ENCODE measurements at places on chromosomes 12 and 14. TPM values are rescaled to one million over a fixed set of nuclear protein-coding genes. Genes with fewer than 3 reads are reported as not detected.
A peak's percentile ranks its signal among the peaks of the same experiment; 100 is the strongest.

DNA sequence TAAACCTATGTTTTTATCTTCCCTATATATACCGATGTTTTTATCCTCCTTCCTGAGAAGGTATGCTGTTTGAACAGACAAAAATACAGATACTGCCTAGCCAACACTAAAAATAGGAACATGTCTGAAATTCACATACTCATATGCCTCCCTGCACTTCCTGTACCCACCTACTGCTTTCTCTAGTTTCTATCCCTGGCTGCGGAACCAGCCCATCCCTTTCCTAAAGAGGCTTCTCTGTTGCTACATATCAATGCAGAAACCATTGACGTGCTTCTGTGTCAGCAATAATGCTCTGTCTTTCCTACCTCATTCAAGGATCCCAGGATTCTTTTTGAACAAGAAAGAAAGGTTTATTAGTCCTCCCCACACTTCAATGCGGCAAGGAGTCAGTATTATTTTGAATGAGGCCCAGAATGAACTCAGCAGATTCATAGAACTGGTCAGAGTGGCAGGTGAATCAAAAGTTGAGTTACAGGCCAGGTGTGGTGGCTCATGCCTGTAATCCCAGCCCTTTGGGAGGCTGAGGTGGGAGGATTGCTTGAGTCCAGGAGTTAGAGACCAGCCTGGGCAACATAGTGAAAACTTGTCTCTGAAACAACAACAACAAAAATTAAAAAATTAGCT is 67.8 kb upstream of the NAP1L1 start:
- no peak overlapping the region for H3K4me3 ChIP-seq
- H3K27ac ChIP-seq = no peak overlapping the region
- H3K4me1 ChIP-seq = peaks cover 5% of the 10 kb centered on the region
- peak; percentile 7 for DNase-seq
- H3K27me3 ChIP-seq = peaks cover 3% of the 10 kb centered on the region

DNA sequence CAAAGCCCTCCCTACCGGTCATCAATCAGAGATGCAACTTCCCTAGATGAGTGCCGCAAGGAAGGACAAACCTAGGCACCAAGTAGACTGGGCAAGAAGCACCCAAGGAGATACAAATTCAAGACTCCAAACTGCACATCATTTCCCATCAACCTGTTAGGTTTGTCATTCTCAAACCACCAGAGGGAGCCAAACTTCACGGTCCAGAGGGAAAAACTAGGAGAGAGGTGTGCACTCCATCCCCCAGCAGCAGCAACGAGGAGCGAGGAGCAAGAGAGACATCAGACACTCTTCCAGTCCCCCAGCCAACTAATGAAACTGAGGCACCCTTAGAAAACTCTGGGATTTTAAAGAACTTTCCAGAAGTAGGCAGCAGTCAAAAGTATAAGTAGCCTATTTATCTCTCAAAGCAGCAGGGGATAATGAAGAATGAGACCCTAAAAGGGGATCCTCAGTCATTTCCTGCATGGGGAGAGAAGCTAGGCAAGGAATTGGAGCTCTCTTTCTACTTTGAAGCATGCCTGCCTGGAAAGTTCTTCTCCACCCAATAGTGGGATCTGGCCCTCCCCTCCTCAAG is 37.0 kb upstream of the NT5DC3 start:
- DNase-seq = peak; percentile 71
- no peak overlapping the region for H3K27ac ChIP-seq
- H3K36me3 ChIP-seq = no peaks in the 10 kb centered on the region
- H3K4me3 ChIP-seq = no peak overlapping the region
- H3K27me3 ChIP-seq = no peaks in the 10 kb centered on the region

AKAP6 gene
- 1.2 TPM for total RNA-seq

KRT80 gene
- not detected for total RNA-seq

- no peak overlapping the region for H3K27ac ChIP-seq
- peaks cover 6% of the 10 kb centered on the region for H3K27me3 ChIP-seq
- DNase-seq = no peak
- H3K36me3 ChIP-seq = no peaks in the 10 kb centered on the region
- no peaks in the 10 kb centered on the region for H3K4me1 ChIP-seq
- H3K4me3 ChIP-seq = no peak overlapping the region
Measured at GRCh38 chr14:87816416-87816815, 176.6 kb downstream of the GALC start.

GPD1 gene
- 0.20 TPM for total RNA-seq

- peaks cover 16% of the 10 kb centered on the region for H3K36me3 ChIP-seq
- no peak overlapping the region for H3K4me3 ChIP-seq
- no peaks in the 10 kb centered on the region for H3K27me3 ChIP-seq
- no peak overlapping the region for H3K27ac ChIP-seq
- DNase-seq = no peak
Measured at GRCh38 chr14:64117671-64118402, 176.3 kb downstream of the ESR2 start.

- H3K4me3 ChIP-seq = no peak overlapping the region
- H3K27ac ChIP-seq = no peak overlapping the region
- no peaks in the 10 kb centered on the region for H3K27me3 ChIP-seq
- H3K36me3 ChIP-seq = no peaks in the 10 kb centered on the region
- DNase-seq = no peak
Measured at GRCh38 chr14:96088911-96089310, 49.7 kb downstream of the C14orf132 start.

OR6C2 gene
- total RNA-seq = not detected

INSM2 gene
- not detected for total RNA-seq

DNA sequence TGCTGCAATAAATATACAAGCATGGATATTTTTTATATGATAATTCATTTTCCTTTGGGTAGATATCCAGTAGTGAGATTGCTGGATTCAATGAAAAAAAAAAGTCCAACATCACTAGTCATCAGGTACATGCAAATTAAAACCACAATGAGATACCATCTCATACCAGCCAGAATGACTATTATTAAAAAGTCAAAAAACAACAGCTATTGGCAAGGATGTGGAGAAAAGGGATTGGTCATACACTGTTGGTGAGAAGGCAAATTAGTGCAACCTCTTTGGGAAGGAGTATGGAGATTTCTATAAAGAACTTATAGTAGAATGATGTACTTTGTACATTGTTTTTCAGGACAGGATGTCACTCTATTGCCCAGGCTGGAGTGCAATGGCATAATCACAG is 531.2 kb upstream of the MGAT4C start:
- DNase-seq = no peak
- H3K4me3 ChIP-seq = no peak overlapping the region
- H3K27me3 ChIP-seq = no peaks in the 10 kb centered on the region
- H3K36me3 ChIP-seq = no peaks in the 10 kb centered on the region

SYT1 gene
- total RNA-seq = not detected

AKAP5 gene
- total RNA-seq = 1.6 TPM

Measured in activated CD8-positive, alpha-beta T cell treated with anti-CD3 and anti-CD28 coated beads for 36 hours (primary cell).